Type B pancreatic cell (in vitro differentiated cells): ENCODE measurements at places on chromosomes 1 and 21.

DNA sequence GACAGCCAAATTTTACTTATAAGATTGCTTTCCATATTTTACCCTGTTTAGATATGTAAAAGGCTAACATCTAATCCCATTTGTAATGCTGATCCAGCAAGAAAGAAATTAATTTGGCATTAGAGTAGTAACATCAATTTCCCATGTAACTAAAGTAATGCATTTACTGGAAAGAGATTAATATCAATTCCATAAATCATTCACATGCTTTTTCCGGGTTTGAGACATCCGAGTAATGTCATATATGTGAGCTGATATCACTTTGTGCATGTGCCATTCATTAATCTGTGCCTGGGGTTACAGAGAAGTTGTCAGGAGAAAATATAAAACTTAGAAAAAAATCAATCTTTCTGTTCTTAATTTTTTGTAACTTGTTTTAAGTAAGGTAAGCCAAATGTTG, 206.1 kb downstream of the AGBL4 start:
- no peak overlapping the region for H3K27ac ChIP-seq
- H3K4me3 ChIP-seq, result no peak overlapping the region
- DNase-seq, result no peak
- H3K27me3 ChIP-seq, result no peaks in the 10 kb centered on the region
- H3K4me1 ChIP-seq, result no peaks in the 10 kb centered on the region

- H3K36me3 ChIP-seq, result no peaks in the 10 kb centered on the region
Measured at GRCh38 chr1:88502886-88503285, 181.2 kb upstream of the PKN2 start.

DNA sequence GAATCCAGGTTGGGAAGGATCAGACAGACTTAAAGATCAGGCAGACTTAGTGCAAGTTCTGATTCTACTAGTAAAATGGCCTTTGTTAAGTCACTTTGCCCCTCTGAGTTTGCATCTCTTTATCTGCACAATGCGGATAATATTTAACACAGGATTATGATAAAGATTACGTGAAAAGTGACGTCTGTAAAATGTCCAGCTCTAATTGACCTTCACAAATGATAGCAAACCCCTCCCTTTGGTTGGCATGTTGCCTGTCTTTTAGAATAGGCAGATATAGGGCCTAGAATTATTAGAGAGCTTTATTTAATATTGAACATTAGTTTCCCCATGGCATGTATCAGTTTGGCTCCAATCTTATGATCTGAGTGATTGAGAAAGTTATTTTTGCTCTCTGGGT, 55.4 kb downstream of the C1orf21 start:
- H3K27ac ChIP-seq, result no peak overlapping the region
- peaks cover 23% of the 10 kb centered on the region for H3K4me1 ChIP-seq
- H3K4me3 ChIP-seq, result no peak overlapping the region
- DNase-seq, result no peak
- H3K27me3 ChIP-seq, result no peaks in the 10 kb centered on the region

GRCh38 chr1:52604063-52604770, 2.0 kb downstream of the GPX7 start:
- H3K4me1 ChIP-seq, result peaks cover 29% of the 10 kb centered on the region
- H3K27ac ChIP-seq, result peak overlapping the region; percentile 9

- peaks cover 73% of the 10 kb centered on the region for H3K27me3 ChIP-seq
- DNase-seq, result no peak
- H3K27ac ChIP-seq, result no peak overlapping the region
- H3K4me1 ChIP-seq, result no peaks in the 10 kb centered on the region
Measured at GRCh38 chr1:228001738-228002535, 4.9 kb upstream of the WNT3A start.

GRCh38 chr1:163196449-163196787, 6.3 kb downstream of the RGS5 start:
- DNase-seq, result no peak
- H3K27me3 ChIP-seq, result peaks cover 3% of the 10 kb centered on the region
- H3K4me1 ChIP-seq, result peaks cover 6% of the 10 kb centered on the region
- no peaks in the 10 kb centered on the region for H3K36me3 ChIP-seq
- no peak overlapping the region for H3K27ac ChIP-seq

DNA sequence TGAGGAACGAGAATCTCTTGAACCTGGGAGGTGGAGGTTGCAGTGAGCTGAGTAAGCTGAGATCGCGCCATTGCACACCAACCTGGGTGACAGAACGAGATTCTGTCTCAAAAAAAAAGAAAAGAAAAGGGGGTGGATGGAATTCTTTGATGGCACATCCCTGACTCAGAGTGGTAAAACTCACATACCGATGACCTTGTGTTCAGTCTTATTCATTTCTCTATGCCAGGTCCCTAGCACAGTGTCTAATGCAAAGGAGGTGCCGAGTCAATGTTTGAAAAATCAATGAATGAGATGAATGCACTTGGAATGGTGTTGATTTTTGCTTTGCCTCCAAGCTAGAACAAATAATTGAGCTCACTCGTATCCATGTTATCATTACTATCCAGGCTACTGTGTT, 18.5 kb upstream of the FAM20B start:
- no peak for DNase-seq
- no peaks in the 10 kb centered on the region for H3K27me3 ChIP-seq
- H3K27ac ChIP-seq, result no peak overlapping the region
- no peak overlapping the region for H3K4me3 ChIP-seq
- no peaks in the 10 kb centered on the region for H3K36me3 ChIP-seq

DNA sequence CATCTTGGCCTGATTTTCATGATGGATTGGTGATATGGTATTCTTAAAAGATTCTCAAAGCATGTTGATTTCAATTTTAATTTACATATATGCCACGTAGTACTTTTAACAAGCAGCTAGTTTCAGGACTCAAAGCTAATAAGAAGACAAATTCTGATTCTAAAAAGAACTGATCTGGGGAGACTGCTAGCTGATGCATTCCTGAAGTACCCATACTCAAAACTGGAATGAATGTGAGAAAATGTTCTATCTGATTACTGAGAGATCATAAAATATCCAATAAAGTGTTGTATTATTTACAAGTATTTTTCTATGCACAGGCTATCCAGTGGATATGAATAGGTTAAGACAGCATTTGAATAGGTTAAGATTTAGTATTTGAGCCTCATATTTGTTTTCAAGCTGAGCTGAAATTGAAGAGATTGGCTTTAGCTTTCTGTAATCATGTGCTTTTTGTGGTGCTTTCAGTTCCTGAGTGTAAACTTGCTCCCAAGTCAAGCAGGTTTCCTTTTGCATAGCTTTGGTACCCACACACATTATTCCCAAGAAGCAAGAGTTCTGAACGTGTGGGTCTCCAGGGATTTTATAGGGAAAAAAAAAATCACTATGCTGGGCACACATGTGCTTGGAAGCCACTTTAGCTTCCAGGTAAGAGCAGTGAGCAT, 114.1 kb downstream of the VPS13D start:
- no peaks in the 10 kb centered on the region for H3K27me3 ChIP-seq
- no peak for DNase-seq
- peaks cover 32% of the 10 kb centered on the region for H3K4me1 ChIP-seq
- no peak overlapping the region for H3K27ac ChIP-seq
- H3K36me3 ChIP-seq, result peaks cover 45% of the 10 kb centered on the region
- H3K4me3 ChIP-seq, result no peak overlapping the region

GRCh38 chr21:43274022-43274945, 105.5 kb downstream of the CRYAA start:
- H3K4me1 ChIP-seq, result peaks cover 16% of the 10 kb centered on the region
- no peak overlapping the region for H3K4me3 ChIP-seq
- H3K36me3 ChIP-seq, result no peaks in the 10 kb centered on the region
- no peak overlapping the region for H3K27ac ChIP-seq

DNA sequence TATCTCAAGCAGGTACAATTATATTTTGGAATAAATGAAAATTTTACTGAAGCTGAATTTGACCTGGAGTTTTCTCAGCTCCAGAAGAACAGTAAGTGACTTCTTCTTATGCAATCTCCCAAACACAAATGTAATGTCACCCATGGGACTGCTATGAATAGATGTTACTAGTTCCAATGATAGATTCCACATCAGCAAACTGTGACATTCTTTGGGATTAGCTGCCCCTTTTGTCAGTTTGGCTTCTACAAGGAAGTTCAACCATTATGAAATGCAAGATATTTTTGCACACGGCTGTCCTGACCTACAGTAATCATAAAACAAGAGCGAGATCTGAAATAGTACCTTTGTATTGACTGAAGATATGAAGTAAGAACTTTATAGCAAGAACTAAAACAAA, 27.8 kb upstream of the TSNAX start:
- no peak overlapping the region for H3K27ac ChIP-seq
- H3K27me3 ChIP-seq, result peaks cover 3% of the 10 kb centered on the region
- H3K4me3 ChIP-seq, result no peak overlapping the region
- no peaks in the 10 kb centered on the region for H3K4me1 ChIP-seq
- DNase-seq, result no peak

DNA sequence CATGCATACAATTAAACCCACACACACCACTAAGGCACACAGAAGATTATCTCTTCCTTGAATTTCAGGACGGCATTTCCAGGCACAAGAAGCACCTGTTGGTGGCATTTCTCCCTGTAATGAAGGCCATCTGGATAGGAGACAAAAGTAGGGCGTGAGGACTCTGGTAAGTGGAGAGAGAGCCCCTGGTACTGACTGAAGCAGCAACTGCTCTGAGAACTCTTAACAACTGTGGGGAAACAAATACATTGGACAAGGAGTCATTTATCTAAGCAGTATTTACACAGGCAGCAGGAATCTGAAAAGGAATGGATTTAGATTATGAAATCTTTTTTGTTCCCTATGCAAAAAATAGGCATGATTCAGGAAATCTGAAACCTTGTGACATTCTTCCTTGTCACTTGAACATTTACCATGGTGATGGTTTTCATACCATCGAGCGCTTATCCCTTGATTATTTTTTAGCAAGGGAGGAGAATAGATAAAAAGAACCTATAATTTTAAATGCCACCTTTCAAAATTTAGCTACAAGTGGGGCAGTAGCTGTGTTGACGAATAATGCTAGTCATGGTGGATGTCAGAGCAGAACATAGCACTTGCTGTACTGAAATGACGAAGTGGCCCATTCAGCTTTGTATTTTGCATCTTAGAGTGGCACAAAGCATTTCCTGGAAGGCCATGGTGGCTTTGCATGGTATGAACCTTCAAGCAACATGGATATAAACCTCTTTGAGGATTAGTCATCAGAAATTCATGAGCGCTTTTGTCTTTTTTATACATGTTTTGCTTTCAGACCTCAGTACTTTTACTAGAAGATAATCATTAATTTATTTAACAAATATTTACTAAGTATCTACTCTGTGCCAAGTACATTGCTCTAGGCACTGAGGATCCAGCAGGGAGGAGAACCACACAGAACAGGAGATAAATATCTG, 362.0 kb downstream of the ADGRL2 start:
- H3K36me3 ChIP-seq, result no peaks in the 10 kb centered on the region
- H3K27me3 ChIP-seq, result no peaks in the 10 kb centered on the region
- H3K4me3 ChIP-seq, result peak overlapping the region; percentile 68
- H3K4me1 ChIP-seq, result peaks cover 26% of the 10 kb centered on the region
- DNase-seq, result no peak

DNA sequence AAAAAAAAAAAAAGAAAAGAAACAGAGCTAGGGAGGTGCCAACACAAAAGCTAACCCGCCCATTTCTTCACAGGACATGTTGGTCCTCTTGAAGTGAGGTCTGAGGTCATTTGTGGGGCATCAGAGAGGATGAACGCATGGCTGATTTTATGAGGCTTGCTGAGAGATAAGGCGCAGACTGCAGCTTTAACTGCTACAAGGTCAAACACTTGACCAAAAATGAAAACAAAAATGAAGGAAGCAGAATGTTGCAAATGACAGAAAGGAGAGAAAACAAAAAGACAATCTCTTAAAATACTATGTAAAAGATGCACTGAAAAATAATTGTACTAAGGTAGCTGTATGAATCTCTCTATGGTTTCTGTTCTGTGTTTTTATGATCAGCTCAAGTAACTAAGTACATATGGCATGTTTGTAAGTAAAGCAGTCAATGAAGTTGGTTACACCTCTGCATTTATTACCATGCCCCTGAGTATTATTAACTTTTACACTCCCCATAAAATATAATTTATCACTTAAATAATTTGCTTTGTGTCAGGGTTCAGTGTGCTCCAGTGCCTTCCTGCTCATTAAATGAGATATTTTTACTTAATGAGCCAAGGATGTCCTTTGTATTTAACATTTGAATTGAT, 249.1 kb upstream of the NR5A2 start:
- peaks cover 7% of the 10 kb centered on the region for H3K4me1 ChIP-seq
- no peak for DNase-seq
- H3K27ac ChIP-seq, result no peak overlapping the region
- no peaks in the 10 kb centered on the region for H3K36me3 ChIP-seq

GRCh38 chr1:160427625-160428024, 27.3 kb downstream of the VANGL2 start:
- peaks cover 29% of the 10 kb centered on the region for H3K36me3 ChIP-seq
- no peaks in the 10 kb centered on the region for H3K27me3 ChIP-seq
- no peak overlapping the region for H3K27ac ChIP-seq
- no peak overlapping the region for H3K4me3 ChIP-seq
- no peak for DNase-seq

GRCh38 chr1:215083383-215083961, 935 bp downstream of the KCNK2 start:
- H3K27ac ChIP-seq, result peak overlapping the region; percentile 61
- peaks cover 13% of the 10 kb centered on the region for H3K4me1 ChIP-seq
- peak overlapping the region; percentile 92 for H3K4me3 ChIP-seq
- no peak for DNase-seq

DNA sequence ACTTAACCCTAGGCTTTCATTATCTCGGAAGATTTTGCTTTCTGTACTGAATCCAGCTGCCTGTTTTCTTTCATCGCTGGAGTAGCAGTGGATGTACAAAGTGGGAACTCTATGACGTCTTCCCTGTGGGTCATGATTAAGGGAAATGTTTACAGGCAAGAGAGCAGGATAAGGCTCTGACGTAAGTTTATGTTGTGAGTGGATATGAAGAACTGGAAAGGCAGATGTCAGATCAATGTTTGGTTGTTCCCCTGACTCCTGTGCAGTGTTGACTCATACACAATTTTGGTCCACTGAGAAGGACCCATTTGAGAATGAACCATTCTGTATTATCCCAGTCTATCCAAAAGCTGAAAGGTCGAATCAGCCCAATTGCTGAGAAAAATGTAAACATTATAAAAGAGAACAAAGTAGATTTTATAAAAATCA, 292.4 kb downstream of the GRIK1 start:
- H3K27me3 ChIP-seq, result peaks cover 16% of the 10 kb centered on the region
- H3K36me3 ChIP-seq, result no peaks in the 10 kb centered on the region
- H3K27ac ChIP-seq, result no peak overlapping the region
- DNase-seq, result no peak
- H3K4me3 ChIP-seq, result no peak overlapping the region

DNA sequence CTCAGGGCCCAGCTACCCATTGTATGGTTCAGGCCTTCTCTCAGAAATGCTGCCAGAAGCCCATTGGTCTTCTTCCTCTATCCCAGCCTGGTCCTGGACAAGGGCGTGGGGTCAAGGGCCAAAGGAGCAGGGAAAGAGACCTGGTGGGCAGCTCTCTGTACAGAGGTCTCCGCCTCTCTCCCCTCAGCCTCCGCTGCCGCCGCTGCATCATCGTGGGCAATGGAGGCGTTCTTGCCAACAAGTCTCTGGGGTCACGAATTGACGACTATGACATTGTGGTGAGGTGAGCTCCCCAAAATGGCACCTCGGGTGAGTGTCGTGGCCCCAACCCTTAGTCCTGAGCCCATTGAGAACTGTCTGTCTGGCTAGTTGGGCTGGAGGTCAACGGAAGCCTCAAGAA, 34.6 kb upstream of the ARTN start:
- no peak overlapping the region for H3K4me3 ChIP-seq
- no peak for DNase-seq
- H3K27ac ChIP-seq, result no peak overlapping the region
- peaks cover 10% of the 10 kb centered on the region for H3K4me1 ChIP-seq

GRCh38 chr1:100323419-100324106, 28.7 kb upstream of the CDC14A start:
- H3K4me3 ChIP-seq, result no peak overlapping the region
- no peak overlapping the region for H3K27ac ChIP-seq
- H3K27me3 ChIP-seq, result no peaks in the 10 kb centered on the region
- DNase-seq, result no peak
